ENCODE measurements at places on chromosomes 5 and 9.
A peak's percentile ranks its signal among the peaks of the same experiment; 100 is the strongest.

DNA sequence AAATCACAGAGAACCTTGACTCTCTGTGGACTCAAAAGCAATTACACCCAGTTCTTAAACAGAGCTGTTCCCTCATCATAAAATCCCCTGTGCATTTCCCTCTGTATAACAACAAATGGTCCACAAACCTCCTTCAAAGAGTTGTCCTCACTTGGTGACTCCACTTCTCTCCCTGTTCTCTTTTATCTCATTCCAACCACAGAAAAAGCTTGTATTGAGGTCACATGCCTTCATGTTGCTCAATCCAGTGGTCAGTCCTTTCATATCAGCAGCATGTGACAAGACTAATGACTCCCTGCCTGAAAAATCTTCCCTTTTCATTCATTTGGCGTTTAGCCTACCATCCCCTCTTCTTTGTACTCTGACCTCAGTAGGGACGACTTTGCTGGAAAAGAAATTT lies 158.0 kb downstream of the DEPDC1B start:
- DNase-seq: peak; percentile 80

GRCh38 chr9:248278-248961 lies 33.8 kb downstream of the DOCK8 start:
- no peak for DNase-seq

GRCh38 chr9:23941051-23941450 lies 115.0 kb upstream of the ELAVL2 start:
- DNase-seq: no peak

- DNase-seq: peak; percentile 58
Observed at GRCh38 chr9:121233906-121234831, 32.5 kb upstream of the RAB14 start.

- no peak for DNase-seq
Observed at GRCh38 chr9:91191411-91192380, 170.0 kb downstream of the AUH start.

- no peak for DNase-seq
Observed at GRCh38 chr5:157132281-157132612, 10.4 kb downstream of the MED7 start.

DNA sequence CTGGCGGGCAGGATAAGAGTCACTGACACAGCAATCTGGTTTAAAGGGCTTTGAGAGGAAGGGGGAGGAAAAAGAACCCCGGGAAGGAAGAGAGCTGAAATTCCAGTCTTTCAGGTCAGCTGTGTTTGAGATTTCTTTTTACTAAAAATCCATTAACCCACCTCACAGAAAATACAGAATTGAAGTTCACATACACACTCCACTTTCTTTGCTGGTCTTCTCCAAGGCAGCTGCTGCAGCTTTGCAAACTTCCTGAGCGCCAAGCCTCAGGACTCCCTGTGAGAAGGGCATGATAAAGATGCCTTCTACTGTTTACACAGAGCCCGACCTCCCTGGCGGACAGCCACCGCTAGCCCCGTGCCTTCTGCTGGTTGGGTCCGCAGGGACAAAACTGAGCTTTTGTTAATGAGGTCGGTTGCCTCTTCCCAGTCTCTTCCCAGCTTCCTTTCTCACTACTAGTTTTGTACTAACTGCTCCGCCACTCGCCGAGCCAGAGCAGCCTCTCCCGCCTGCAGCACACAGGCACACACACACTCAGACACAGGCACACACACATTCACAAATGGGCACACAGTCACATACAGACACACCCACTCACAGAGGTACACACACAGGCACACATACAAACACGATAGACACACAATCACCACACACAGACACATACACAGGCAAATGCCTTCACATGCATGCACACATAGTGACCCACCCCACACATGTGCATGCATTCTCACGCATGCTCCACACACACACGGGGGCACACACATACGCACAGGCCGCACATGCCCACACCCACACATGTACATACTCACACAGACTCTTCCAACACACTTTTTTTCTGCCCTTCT lies at the start of gene FREM1:
TSS of gene FREM1 (minus strand) at position 468 of the 845 bp plus-strand sequence. CDS start 41,451 bp downstream, outside the sequence.
- peak; percentile 1 for DNase-seq

All from fibroblast of pulmonary artery (primary cell).